ENCODE measurements at places on chromosomes 13 and 19.

GRCh38 chr19:18418483-18419194 lies 559 bp upstream of the SSBP4 start:
- no peak for DNase-seq

GRCh38 chr13:65913173-65913572 lies 1317.0 kb downstream of the PCDH9 start:
- no peak for DNase-seq

GRCh38 chr13:28138012-28138755 lies at the start of gene PAN3:
TSS of gene PAN3 (plus strand) at chr13:28138545. CDS start at chr13:28138658, 113 bp downstream.
- peak; percentile 87 for DNase-seq

- DNase-seq, result no peak
These were observed 104.5 kb upstream of the SLC15A1 start for GRCh38 chr13:98856983-98857382.

DNA sequence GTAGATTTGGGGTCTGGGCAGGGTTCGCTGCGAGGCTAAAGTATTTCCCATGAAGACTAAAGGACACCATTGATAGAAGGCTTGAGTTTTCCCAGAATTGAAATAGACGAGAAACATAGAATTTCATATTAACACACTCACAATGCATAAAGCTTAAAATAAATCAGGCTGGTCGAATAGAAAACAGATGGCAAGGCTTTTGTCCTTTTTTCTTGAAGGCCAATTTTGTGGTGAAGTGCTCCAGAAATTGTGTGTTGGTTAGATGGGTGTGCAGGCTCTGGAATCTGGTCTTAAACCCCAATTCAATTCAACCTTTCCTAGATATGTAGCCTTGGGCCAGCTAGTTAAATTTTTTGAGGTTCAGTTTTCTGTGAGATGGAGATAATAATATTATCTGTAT lies 56.9 kb upstream of the LRCH1 start:
- no peak for DNase-seq

DNA sequence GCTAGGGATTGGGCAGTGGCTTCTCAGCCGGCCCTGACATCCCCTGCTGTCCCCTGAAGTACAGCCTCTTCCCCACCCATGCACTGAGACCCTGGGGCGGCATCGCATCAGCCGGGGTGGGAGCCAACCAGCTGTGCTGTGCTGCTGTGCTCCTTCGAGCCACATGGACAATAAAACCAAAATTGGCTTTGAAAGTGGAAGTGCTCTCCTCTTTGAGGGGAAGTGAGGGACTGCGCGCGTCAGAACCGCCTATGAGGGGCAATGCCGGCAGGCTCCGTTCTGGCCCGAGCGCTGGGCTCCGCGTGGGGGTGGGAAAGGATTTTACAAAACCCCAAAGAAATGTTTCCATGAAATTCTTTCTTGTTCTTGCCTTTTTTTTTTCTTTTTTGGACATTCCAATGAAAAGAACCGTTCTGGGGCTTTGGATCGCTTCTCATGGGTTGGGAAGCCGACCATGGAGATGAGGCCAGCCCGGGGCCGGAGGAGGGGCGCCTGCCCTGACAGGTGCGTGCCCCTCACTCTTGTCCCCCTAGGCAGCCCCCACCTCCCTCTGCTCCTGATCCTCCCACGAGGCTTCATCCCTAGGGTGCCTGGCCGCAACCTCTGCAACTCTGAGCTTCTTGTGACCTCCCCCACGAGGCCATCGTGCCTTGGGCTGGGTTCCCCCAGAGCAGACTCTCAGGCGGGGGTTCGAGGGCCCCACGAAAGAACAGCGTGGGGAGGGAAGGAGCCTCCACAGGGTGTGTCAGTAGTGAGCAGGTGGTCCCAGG lies 22.6 kb downstream of the KLHL26 start:
- DNase-seq, result no peak

- no peak for DNase-seq
These were observed 12.5 kb upstream of the TBC1D4 start for GRCh38 chr13:75494491-75494890.

DNA sequence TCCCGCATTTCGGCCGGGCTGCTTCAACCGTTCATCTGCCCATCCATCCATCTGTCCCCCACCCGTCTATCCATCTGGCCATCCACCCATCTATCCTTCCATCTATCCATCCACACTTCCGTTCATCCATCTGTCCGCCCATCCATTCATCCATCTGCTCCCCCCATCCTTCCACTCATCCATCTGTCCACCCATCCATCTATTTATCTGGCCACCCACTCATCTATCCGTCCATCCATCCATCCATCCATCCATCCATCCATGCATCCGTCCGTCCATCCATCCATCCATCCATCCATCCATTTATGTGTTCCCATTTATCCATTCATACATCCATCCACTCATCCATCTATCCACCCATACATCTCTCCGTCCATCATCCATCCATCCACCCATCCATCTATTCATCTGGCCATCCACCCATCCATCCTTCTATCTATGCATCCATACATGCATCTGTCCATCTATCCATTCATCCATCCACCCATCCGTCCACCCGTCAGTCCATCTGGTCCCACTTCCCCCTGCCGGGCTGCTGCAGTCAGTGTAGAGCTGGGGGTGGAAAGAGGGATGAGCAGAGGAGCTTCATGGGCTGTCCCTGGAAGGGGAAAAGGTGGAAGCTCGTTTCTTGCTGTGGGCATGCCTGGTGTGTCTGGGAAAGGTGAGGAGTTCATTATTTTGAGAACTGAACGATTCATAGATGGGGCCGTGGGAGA lies 722 bp downstream of the HSD11B1L start:
- DNase-seq, result no peak

GRCh38 chr13:59673286-59673685 lies 490.4 kb downstream of the DIAPH3 start:
- no peak for DNase-seq

GRCh38 chr13:49859560-49859959 lies 67.1 kb upstream of the KPNA3 start:
- DNase-seq, result no peak

- DNase-seq, result no peak
These were observed 73.9 kb downstream of the TNFRSF19 start for GRCh38 chr13:23644126-23644419.

DNA sequence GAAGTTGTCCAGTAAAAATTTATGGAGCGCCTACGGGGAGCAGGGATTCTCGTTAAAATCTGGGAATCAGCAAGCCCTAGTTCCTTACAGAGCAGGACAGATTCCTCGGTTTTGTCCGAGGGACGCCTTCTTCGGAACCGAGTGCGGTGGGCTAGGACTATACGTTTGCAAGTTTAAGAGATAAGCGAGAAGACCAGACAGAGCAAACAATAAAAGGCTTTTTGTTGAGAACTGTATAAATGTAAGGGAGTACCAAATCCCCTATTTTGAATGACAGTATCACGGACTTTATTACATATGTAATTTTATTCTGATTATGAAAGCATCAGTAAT lies 971 bp upstream of the ANKRD10 start:
- DNase-seq, result no peak

DNA sequence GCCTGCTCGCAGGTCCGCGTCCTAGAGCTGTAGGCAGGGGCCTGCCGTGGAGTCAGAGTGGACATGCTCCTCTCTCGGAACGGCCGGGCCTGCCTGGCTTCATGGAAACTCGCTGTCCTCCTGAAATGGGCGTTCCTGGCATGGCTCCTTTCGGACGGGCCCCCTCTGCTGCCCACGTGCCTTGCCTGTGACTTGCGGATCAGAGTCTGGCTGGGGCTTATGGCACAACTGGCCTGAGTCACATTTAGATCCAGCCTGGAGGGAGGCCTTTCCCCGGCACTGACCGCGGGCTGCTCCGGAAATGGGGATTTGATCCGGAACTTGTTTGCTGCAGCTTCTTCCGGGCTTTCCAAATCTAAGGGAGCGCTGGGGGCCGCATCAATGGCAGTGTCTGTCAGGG lies 28.1 kb downstream of the THSD1 start:
- DNase-seq, result no peak

GRCh38 chr13:60311527-60311926 lies 85.5 kb upstream of the TDRD3 start:
- DNase-seq, result no peak

GRCh38 chr13:83065108-83065507 lies 817.2 kb downstream of the SLITRK1 start:
- DNase-seq, result no peak

- no peak for DNase-seq
These were observed 19.8 kb downstream of the TCF3 start for GRCh38 chr19:1632462-1633268.

GRCh38 chr13:71338070-71338469 lies 528.9 kb downstream of the DACH1 start:
- no peak for DNase-seq

GRCh38 chr19:532561-533363 lies 1.2 kb downstream of the CDC34 start:
- peak; percentile 69 for DNase-seq

DNA sequence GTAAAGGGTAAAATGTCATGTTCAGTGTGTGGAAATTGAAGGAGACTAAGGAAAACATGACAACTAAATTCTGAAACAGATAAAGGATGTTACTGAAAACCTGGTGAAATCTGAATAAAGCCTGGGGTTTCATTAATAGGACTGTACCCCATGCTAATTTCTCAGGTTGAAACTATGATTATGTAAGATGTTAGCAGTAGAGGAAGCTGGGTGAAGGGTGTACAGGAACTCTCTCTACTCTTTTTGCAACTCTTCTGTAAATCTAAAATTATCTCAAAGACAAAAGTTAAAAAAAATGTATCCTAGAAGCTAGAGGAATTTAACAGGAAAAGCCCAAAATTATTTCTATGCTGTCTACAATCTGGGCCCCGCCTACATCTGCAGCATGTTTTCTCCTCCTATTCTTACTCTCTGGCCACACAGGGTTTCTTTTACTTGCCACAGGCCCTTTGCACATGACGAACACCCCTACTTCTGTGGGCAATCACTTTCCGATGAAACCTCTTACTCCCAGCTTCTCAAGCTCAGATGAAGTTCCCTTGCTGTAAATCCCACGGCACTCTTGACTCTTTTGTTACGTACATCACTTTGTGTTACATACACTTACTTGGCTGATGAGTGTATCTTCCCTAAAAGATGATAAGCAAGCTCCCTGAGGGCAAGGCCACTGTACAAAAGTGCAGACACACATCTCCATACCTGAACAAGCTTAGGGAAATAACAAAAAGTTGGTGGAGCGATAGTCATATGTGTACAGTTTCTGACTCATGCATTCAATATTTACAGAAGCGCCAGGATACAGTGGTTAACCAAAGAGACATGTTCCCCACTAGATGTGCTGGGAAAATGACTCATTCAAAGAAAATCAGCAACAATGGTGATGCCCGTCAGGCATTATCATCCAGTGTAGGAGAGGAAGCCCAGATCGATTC lies 32.6 kb downstream of the RUBCNL start:
- DNase-seq, result no peak

GRCh38 chr19:34241513-34242337 lies 12.6 kb upstream of the GARRE1 start:
- DNase-seq, result peak; percentile 9

GRCh38 chr19:44072543-44073401 lies 813 bp downstream of the ZNF284 start:
- DNase-seq, result no peak

- no peak for DNase-seq
These were observed 29.5 kb downstream of the ZNF90 start for GRCh38 chr19:20107301-20107700.

DNA sequence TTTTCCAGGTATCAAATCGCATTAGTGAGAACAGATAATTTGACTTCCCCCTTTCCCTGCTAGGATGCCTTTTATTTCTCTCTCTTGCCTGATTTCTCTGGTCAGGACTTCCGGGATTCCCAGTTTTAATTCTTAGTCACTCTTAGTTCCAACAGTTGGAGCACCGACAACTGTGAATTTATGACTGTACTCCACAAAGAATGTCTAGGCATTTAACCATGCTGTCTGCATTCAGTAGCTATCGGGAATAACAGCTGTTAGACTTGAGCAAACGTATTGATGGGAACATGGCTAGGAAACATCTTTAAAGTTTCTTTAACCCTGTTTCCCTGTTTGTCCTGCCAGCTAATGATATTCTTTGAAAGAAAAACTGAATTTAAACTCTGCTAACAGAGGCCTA lies 14.1 kb upstream of the SPACA7 start:
- DNase-seq, result no peak

DNA sequence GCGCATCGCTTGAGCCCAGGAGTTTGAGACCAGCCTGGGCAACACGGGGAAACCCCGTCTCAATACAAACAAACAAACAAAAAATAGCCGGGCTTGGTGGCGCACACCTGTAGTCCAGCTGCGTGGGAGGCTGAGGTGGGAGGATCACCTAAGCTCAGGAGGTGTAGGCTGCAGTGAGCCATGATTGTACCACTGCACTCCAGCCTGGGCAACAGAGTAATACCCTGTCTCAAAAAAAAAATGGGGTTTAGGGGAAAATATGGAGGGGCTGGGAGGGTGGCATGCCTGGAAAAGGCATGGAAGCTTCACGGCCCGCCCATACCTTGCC lies 1.9 kb upstream of the ISYNA1 start:
- DNase-seq, result no peak

- DNase-seq, result no peak
These were observed 11.6 kb downstream of the DIAPH3 start for GRCh38 chr13:60152114-60152513.

GRCh38 chr13:50908371-50908770 lies 1.2 kb upstream of the RNASEH2B start:
- no peak for DNase-seq

- DNase-seq, result no peak
These were observed 28.6 kb upstream of the SLC15A1 start for GRCh38 chr13:98781045-98781444.

GRCh38 chr13:28268800-28269223 lies 130.5 kb downstream of the PAN3 start:
- DNase-seq, result no peak

DNA sequence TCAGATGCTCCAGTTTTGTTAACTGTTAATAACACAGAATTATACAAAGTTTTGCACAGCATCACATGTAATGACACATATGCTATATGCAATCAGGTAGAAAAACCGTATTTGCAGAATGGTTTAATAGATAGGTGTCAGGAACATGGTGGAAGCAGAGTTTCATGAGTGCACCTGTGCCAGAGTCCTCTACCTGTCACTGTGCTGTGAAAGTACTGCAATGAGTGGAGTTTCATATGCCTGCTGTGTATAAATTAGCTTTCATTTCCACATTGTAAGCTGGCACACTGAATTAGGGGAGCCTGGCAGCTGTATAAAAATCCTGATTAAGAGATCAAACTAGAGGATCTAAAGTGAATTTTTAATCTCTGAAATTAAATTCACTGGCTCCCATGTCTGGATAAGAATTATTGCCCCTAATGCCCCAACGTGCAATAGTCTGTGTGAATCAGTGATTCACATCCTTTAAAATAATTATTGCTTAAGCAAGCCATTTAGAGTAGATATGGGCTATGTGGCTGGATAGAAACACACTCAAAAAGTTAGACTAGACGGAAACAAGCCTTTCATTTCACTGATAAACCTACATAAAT lies 8.5 kb upstream of the EEF1AKMT1 start:
- no peak for DNase-seq

- no peak for DNase-seq
These were observed 12.2 kb upstream of the C19orf33 start for GRCh38 chr19:38291855-38292254.

- peak; percentile 48 for DNase-seq
These were observed 75.6 kb upstream of the KL start for GRCh38 chr13:32940601-32941000.

DNA sequence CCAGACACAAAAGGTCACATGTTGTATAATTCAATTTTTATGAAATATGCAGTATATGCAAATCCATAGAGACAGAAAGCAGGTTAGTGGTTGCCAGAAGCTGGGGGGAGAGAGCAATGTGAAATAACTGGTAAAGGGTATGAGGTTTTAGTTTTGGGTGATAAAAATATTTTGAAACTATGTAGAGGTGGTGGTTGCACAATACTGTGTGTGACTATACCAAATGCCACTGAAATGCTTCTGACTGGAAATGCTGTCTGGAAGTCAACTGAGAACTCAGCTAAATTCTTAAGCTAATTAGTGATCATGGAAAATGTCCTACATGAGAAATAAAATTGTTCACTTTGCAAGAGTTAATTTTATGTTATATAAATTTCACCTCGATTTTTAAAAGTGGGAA lies 65.3 kb upstream of the RXFP2 start:
- DNase-seq, result no peak

Measured in NCI-H1092 treated with DMSO at 0.1 percent for 48 hours (cell line).